ENCODE measurements at places on chromosomes 12 and 14.

GRCh38 chr14:87995500-87996290, 2.7 kb upstream of the GALC start:
- H3K27ac ChIP-seq, result no peak overlapping the region
- no peaks in the 10 kb centered on the region for H3K27me3 ChIP-seq
- peaks cover 5% of the 10 kb centered on the region for H3K4me1 ChIP-seq
- DNase-seq, result no peak

DNA sequence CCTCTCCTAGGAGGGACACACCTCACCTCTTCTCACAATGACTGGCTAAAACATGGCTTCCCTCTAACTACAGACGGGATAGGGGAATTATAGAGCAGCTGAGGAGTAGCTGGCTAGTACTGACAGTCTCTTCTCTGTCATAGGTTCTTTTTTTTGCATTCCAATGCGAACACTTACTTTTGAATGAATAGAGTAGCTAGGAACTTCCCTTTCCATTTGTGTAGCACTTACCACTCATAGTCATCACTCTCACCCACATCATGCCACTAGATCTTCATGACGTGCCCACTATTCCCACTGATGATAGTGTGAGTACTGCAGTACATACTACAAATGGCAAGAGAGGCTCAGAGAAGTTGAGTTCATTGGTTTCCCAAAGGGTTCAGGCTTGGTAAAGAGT, 143.9 kb upstream of the HIF1A start:
- no peak overlapping the region for H3K4me3 ChIP-seq
- H3K27me3 ChIP-seq, result no peaks in the 10 kb centered on the region
- no peak overlapping the region for H3K27ac ChIP-seq
- H3K4me1 ChIP-seq, result peaks cover 21% of the 10 kb centered on the region
- no peak for DNase-seq

- H3K27ac ChIP-seq, result no peak overlapping the region
- no peak for DNase-seq
- no peaks in the 10 kb centered on the region for H3K27me3 ChIP-seq
- no peaks in the 10 kb centered on the region for H3K36me3 ChIP-seq
- no peak overlapping the region for H3K4me3 ChIP-seq
- H3K4me1 ChIP-seq, result peaks cover 4% of the 10 kb centered on the region
Measured at GRCh38 chr14:41549282-41549681, 57.4 kb upstream of the LRFN5 start.

DNA sequence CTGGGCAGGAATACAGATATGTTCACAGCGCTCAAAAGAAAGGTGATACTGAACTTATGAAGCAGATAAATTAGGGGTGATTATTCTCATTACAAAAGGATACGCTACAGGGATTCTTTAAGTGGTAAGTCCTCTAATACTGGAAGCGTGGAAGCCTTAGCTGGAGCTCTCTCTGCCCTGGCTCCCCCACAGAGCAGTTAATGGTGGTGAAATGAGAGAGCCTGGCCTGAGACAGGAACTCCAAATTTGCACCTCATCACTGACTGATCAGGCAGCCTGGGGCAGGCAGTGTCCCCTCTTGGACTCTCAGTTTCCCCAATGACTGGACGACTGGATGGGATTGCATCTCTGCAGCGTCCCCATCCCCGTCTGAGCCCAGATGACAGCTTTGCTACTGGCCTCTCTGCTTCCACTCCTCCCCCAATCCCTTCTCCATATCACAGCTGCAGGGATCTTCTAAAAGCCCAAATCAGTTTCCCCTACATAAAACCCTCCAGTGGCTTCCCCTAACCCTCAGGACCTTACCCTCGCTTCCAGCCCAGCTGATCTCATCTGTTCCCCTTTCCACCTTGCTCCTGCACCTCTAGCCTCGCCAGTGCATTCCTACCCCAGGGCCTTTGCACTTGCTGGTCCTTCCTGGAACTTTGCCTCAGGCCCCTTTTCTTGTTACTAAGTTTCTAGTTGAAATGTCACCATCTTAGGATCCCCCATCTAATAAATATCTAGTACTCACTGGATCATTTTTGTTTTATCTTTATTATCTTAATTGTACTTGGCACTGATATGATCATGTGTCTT, 171.7 kb upstream of the LHX5 start:
- no peak overlapping the region for H3K27ac ChIP-seq
- H3K4me1 ChIP-seq, result no peaks in the 10 kb centered on the region
- no peak overlapping the region for H3K4me3 ChIP-seq

GRCh38 chr12:95118788-95119179, 45.4 kb upstream of the NR2C1 start:
- no peak for DNase-seq
- H3K36me3 ChIP-seq, result peaks cover 1% of the 10 kb centered on the region
- H3K27me3 ChIP-seq, result no peaks in the 10 kb centered on the region
- no peak overlapping the region for H3K4me3 ChIP-seq
- peak overlapping the region; percentile 99 for H3K27ac ChIP-seq
- peaks cover 51% of the 10 kb centered on the region for H3K4me1 ChIP-seq
